ENCODE measurements at places on chromosomes 2 and 18.

- DNase-seq: no peak
Measured at GRCh38 chr2:200373973-200374416, 67.5 kb downstream of the SPATS2L start.

DNA sequence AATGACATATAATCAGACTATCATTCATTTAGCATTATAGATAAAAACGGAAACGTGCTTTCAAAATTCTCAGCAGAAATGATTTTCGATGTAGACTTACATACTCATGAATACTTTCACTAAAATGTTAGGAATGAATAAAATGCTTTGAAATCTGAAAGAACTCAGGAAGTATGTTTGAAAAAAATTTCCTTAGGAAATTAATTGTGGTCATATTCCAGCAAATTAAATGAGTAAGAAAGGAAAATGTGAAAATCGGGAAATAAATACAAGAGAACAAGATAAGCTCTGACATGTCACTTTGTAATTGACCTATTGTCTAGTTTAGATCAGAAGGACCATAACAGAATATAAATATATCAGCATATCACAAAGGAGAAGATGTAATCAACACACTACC, 981.0 kb upstream of the CDH2 start:
- no peak for DNase-seq

- no peak for DNase-seq
Measured at GRCh38 chr2:317501-318424, 29.9 kb upstream of the ALKAL2 start.

- no peak for DNase-seq
Measured at GRCh38 chr2:123438251-123438650, 586.8 kb upstream of the CNTNAP5 start.

DNA sequence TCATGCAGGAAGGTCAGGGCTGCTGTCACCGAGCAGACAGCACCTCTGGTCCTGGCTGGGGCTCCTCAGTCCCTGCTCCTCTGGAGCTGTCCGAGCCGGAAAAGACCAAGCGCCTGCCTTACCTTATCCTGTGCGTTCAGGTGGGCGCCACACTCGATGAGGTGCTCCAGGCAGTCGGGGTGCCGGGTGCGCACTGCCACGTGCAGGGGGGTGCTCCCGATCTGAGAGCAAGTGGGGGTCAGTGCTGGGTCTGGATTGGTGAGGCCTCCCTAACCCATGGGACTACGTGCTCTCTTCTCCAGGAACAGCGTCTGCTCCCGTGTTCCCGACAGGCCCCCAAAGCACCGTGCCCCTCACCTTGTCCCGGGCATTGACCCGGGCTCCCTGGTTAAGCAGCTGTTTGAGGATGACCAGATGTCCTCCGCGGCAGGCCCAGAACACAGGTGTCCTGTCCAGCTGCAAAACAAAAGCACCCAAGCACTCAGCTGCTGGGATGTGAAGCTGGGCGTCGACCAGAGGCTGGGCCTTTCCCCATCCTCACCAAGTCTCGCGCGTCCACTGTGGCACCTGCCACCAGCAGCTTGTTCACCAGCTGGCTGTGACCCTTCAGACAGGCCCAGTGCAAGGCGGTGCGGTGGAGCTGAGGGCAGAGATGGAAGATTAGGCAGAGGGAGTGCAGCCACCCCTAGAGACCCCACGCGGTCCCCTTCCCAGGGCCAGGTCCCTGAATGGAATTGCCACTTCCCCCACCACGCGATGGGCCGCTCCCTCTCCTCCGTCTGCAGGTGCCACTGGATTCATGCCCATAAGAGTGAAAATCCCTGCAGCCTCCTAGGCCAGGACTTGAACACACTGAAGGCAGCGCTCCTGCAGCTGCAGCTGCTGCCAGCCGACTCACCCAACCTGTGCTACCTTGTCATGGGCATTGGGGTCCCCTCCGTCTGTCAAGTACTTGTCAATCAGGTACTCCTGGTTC, 3.7 kb downstream of the ANKRD23 start:
- DNase-seq: no peak

- DNase-seq: no peak
Measured at GRCh38 chr18:79515331-79515730, 119.6 kb downstream of the NFATC1 start.

GRCh38 chr2:190343089-190343535, 277 bp upstream of the INPP1 start:
- DNase-seq: no peak

DNA sequence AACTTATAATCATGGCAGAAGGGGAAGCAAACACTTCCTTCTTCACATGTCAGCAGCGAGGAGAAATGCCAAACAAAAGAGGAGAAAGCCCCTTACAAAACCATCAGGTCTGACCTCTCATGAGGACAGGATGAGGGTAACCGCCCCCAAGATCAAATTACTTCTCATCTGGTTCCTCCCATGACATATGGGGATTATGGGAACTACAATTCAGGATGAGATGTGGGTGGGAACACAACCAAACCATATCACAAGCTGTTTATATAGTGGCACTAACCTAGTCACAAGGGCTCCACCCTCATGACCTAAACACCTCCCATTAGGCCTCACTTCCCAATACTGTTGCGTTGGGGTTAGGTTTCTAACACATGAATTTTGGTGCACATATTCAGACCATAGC, 110.0 kb downstream of the OSBPL6 start:
- no peak for DNase-seq

GRCh38 chr18:28714498-28714897, 537.6 kb upstream of the CDH2 start:
- DNase-seq: no peak

DNA sequence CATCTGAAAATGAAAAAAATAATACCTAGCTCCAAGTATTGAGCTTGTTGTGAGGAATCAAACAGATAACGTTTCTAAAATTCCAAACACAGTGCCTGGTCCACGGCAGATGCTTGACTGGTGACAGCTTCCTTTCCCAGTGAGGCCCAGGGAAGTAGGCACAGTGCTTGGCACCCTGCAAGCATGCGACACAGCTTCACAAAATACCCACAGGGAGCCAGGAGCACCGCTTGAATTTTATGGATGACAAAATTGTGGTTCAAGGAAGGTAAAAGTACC, 205.1 kb upstream of the TNP1 start:
- no peak for DNase-seq

DNA sequence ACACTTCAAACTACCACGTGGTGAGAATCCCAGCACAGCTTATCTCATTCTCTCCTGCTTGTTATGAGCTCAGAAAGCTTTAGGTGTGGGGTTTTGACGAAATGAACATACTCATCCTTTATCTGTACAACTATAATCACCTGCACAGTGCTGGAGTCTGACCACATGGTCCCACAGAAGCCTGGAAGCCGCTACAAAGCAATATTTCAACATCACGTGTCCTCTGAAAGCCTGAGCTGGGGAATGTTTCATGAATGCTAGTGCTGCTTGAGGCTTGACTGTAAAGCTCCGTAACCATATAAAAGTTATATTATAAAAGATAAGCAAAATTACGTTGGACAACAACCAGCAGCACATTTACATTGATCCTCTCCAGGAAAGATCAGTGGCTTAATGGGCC, 43.9 kb downstream of the PIEZO2 start:
- DNase-seq: no peak

GRCh38 chr18:6004119-6004518, 108.8 kb upstream of the TMEM200C start:
- DNase-seq: no peak

DNA sequence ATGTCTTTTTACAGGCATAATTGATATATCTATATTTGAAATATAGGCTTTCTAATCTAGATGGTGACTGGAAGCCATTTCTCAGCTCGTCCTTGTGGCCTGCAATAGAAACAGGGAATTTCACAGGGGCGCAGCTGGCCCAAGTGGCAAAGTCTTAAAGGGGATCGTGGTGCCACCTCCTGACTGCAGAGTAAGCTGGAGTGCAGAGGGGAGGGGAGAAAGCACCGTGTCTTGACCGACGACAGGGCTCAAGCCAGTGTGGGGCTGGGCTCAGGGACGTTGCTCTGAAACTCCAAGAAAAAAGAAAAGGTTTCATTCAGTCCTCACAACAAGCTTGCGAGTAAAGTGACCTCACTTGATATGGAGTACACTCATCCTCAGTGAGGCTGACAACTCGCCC, 255.1 kb downstream of the DCDC2C start:
- no peak for DNase-seq

DNA sequence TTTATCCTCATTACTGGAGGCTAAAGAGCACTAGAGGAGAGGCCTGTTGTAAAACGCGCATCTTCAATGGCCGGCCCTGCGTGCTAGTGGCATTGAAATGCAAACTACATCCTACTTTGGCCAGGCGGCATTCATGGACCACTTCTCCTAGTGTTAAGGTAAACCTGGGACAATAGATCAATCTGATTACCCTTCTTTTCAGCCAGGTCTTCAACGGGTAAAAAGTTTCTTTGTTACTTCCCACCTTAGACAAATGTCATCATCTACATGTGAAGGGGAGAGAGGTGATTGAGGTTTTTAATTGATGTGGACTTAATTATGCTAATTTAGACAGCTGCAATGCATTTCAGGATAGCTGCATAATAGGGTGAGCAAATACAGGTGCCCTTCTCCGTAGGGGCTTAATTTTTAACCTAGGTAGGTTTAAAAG, 628.0 kb downstream of the ZEB2 start:
- DNase-seq: no peak
